ENCODE measurements at places on chromosomes 7 and 10. TPM values are rescaled to one million over a fixed set of nuclear protein-coding genes. Genes with fewer than 3 reads are reported as not detected.

The CFAP43 gene
- total RNA-seq = 0.06 TPM

The NKX6-2 gene
- not detected for total RNA-seq

The SPDYE8 gene
- not detected for total RNA-seq

The IGFBP3 gene
- 14.0 TPM for total RNA-seq

The SEPHS1 gene
- total RNA-seq = 60.7 TPM

The NRG3 gene
- not detected for total RNA-seq

The NPTX2 gene
- 3,060 TPM for total RNA-seq

The GNAT3 gene
- not detected for total RNA-seq

The PRPS1L1 gene
- not detected for total RNA-seq

The CARD11 gene
- total RNA-seq = not detected

The SPDYE5 gene
- not detected for total RNA-seq

The CCDC3 gene
- 3.2 TPM for total RNA-seq

The HHEX gene
- total RNA-seq = 0.06 TPM

The UTF1 gene
- not detected for total RNA-seq

The LSM8 gene
- total RNA-seq = 43.9 TPM

The HILPDA gene
- 22.1 TPM for total RNA-seq

The MCM7 gene
- total RNA-seq = 283 TPM

The TAS2R41 gene
- total RNA-seq = not detected

The ITGB8 gene
- 7.2 TPM for total RNA-seq

The CLDN12 gene
- total RNA-seq = 31.2 TPM

The KCND2 gene
- total RNA-seq = 0.34 TPM

The CLRN3 gene
- total RNA-seq = not detected

The MKX gene
- total RNA-seq = not detected

The CYP3A7 gene
- total RNA-seq = not detected

The PCGF6 gene
- 16.1 TPM for total RNA-seq

The VWDE gene
- total RNA-seq = 0.51 TPM

The MPP7 gene
- total RNA-seq = 2.3 TPM

The FGF8 gene
- total RNA-seq = not detected

The VSTM2A gene
- total RNA-seq = not detected

The CLCN1 gene
- not detected for total RNA-seq

The LLCFC1 gene
- not detected for total RNA-seq

The CCSER2 gene
- 20.8 TPM for total RNA-seq

The PPP1R9A gene
- total RNA-seq = 0.51 TPM

The ARID5B gene
- total RNA-seq = 17.4 TPM

The ADAP1 gene
- total RNA-seq = 0.57 TPM

The CFAP58 gene
- 1.4 TPM for total RNA-seq

The UBE2H gene
- total RNA-seq = 61.3 TPM

The TLX1 gene
- not detected for total RNA-seq

The GNAI1 gene
- total RNA-seq = 84.0 TPM

The ASIC3 gene
- total RNA-seq = 2.2 TPM

The ELMO1 gene
- total RNA-seq = not detected

The PTPN12 gene
- 78.3 TPM for total RNA-seq

The OGA gene
- total RNA-seq = 55.3 TPM

The GRID2IP gene
- total RNA-seq = not detected

The LIPJ gene
- total RNA-seq = not detected

The TACC2 gene
- total RNA-seq = 11.3 TPM

The LRRC18 gene
- total RNA-seq = not detected

The KDM7A gene
- total RNA-seq = 2.1 TPM

The OPN1SW gene
- total RNA-seq = 2.1 TPM

The STEAP1 gene
- 33.7 TPM for total RNA-seq

The NKX1-2 gene
- total RNA-seq = not detected

The LOXL4 gene
- total RNA-seq = 0.46 TPM

The TET1 gene
- 2.9 TPM for total RNA-seq

The KCNMA1 gene
- 28.6 TPM for total RNA-seq

The PGAM2 gene
- total RNA-seq = not detected

The FAM237B gene
- total RNA-seq = not detected

All from LHCN-M2 (cell line).